Stimulated activated CD8-positive, alpha-beta memory T cell treated with anti-CD3 and anti-CD28 coated beads, Interleukin-7, amount 100 ng/mL, for 24 hours (primary cell): ENCODE measurements at places on chromosomes 6 and 20.

DNA sequence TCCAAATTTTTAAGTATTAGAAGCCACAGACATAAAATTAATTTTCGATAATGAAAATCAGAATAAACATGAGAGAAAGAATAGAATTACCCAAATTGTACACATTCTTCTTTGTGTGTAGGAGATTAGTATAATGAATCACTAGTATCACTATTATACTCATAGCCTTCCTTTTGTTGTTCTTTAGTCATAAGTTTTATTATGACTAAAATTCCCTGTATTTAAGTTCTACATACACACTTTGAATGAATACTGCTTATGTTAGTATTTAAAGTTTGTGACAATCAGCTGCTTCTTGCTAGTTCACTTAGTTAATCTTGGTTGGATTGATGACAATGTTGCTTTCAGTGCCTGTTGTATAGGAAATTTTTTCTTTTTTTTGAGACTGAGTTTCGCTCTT is 72.7 kb downstream of the CCDC170 start:
- no peak for DNase-seq

DNA sequence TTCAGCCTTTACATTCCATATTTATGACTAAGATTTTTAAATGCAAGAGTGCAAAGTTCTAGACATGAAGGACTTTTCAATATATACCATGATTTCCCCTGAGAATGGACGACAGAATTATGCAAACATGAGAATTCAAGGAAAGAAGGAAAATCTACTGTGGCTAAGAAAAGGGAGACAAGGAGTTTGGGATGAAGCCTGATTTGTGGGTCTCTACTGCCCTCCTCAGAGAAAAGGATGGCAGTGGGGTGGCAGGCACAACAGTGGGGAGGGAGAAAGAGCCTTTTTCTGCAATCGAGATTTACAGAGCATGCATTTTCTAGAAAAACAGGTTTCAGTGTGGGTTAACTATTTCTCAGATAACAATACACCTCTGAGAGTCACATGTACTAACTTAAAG is 466.9 kb upstream of the NRSN1 start:
- no peak for DNase-seq

DNA sequence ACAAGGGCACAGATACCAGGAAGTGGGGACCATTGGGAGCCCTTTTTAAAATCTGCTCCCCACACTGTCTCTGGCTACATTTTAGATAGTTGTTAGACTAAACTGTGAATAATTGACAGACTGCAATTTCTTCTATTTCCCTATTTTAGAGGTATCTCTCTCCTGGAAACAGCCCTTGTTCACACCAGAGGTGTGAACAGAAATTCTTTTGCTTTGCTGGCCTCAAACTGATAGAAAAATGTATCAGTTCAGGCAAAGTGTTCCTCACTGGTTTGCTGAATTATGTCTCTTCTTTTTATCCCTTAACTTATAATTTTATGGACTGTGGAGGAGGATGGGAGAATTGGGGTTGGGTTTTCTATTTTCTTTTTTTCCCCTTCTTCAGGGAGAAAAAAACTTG is 513.2 kb upstream of the SULF2 start:
- DNase-seq = no peak

DNA sequence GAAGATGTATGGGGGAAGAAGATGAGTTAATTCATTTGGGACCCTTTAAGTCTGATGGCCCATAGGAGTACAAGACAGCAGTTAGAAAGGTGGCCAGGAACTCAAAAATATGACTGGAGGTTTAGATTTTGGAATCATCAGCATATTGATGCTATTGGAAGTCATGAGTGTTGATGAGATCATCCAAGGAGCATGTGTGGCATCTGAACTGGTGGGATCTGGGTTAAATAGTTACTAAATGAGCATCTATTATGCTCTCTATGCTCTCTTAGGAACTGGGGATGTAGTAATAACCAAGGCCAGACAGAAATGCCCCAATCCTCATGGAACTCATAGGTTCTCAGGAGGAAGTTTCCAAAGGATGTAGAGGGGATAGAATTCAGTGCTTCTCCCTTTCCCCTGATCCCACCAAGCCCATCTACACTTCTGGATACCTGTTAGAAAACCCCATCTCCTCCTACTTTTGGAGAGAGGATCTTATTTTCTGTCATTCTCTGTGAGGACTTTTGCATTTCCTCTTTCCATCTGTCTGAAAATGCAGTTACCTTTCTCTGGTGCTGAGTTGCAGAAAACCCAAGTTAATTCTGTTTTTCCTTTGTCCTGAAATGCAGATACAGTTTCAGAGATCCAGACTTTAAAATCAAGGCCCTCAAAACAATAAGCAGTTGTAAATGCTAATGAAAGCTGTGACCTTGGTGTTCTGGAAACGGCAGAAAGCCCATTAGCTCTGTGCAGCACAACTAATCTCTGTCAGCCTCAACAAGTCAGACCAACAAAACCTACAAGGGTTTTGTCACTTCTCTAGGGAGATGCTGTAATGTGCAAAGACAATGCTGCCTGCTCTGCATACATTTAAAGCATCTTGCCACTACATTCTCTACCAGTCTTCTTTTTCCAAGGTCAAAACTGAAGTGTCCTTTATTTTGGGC is 65.8 kb downstream of the TBC1D7 start:
- DNase-seq = no peak

GRCh38 chr20:63930971-63931553 is 25.2 kb downstream of the UCKL1 start:
- DNase-seq = no peak

GRCh38 chr6:27275025-27275956 is 27.8 kb downstream of the PRSS16 start:
- no peak for DNase-seq

GRCh38 chr6:157335829-157336228 is 12.5 kb upstream of the TMEM242 start:
- no peak for DNase-seq

- peak; percentile 20 for DNase-seq
These were observed 44.1 kb downstream of the NHSL1 start for GRCh38 chr6:138454981-138455706.

DNA sequence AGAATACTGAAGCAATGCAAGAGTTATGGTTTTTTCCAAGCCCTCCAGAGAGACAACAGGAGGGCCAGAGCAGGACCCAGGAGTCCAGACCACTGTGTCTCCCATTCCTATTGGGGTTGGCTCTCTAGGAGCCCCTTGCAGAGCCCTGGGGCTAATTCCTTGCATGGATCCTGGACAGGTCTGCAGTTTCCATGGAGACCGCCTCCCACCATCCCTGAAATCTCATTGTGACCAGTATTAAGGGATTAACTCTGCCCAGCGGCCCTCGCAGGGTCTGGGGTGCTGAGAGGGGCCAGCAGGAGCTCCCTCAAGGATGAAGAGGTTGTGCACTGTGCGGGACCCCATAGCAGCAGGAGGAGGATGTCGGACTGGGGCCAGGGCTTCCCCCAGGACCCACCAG is 34.8 kb downstream of the HNF4A start:
- no peak for DNase-seq

GRCh38 chr20:44065401-44066340 is 121.3 kb downstream of the JPH2 start:
- DNase-seq = no peak

DNA sequence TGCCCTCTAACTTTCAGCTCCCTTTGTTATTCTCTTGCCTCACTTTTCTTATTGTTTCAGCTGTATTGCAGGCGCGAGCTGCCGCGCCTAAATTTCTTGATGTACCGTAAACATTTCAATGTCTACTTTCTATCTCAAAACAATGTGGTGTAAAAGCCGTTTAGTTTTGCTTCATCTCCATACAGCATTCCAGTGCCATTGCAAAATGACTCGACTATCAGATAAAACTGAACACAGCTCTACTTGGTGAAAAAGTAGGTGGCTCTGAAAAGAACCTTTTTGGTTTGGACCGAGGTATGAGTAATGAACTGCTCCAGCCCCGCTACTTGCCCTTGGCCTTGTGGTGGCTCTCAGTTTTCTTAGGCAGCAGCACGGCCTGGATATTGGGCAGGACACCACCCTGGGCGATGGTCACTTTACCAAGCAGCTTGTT is 74.6 kb downstream of the OR2B2 start:
- no peak for DNase-seq

- DNase-seq = peak; percentile 3
These were observed 29.4 kb upstream of the KIF25 start for GRCh38 chr6:167968091-167968490.

DNA sequence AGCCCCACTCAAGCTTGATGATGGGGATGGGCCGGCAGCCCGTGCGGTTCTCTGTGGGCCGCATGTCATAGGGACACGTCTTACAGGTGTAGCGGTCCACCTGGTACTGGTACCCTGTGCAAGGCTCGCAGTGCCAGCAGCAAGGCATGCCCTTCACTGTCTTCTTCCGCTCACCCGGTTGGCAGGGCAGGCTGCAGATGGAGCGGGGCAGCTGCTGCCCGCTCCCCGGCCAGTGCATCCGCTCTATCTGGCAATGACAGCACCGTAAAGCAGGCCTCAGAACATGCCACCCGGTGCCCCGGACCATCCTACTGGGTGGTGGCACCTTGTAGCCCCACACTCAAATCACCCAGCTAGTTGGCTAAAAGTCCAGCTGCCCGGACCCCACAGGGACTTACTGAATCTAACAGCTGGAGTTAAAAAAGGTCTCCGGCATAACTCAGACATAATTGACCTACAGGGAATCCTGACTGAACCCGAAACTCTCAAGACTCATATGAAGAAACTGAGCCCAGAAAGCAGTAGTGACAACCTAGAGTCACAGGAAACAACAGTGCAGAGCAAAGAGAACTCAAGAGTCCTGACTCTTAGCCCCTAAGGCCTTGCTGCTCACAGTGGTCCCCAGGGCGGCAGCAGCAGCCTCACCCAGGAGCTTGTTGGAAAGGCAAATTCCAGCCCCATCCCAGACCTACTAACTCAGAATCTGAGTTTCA is 109.4 kb downstream of the GRM4 start:
- DNase-seq = no peak

- no peak for DNase-seq
These were observed 35.0 kb downstream of the MRPL14 start for GRCh38 chr6:44091981-44092884.

DNA sequence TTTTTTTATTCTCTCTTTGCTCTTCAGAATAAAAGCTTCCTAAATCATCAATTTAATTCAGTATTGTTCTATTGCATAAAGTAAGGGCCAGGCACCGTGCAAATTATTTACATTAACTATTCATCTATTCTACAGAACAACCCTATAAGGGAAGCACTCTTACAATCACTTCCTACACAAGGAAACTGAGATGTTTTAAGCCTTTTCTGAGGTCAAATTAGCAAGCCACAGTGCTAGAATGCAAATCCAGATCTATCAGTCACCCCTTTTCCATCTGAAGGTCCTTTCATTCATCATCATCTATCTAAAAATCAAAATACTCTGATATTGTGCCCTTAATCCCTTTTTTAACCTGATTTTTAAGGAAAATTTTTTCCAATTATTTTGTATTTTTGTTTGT is 31.2 kb downstream of the FRK start:
- DNase-seq = no peak

- no peak for DNase-seq
These were observed 45.2 kb upstream of the RSPO3 start for GRCh38 chr6:127073222-127073621.

- DNase-seq = no peak
These were observed 9.5 kb downstream of the SLC29A1 start for GRCh38 chr6:44232676-44233566.

DNA sequence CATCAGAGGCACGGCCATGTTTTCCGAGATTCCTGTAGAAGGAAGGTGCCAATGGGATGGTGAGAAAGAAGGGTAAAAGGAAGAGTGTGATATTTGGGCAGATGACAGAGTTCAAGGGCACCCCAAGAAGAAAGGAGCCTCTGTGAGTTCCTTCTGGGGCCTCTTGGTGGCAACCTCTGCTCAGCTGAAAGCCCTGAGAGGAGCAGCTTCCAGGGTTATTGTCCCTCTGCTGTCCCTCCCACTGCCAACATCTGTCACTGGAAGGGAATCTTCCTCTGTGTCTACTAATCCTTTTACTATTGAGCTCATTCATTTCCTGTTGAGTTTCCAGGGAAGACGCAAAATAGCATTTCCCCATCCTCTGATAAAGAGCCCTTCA is 40.0 kb upstream of the KCNK16 start:
- DNase-seq = no peak

DNA sequence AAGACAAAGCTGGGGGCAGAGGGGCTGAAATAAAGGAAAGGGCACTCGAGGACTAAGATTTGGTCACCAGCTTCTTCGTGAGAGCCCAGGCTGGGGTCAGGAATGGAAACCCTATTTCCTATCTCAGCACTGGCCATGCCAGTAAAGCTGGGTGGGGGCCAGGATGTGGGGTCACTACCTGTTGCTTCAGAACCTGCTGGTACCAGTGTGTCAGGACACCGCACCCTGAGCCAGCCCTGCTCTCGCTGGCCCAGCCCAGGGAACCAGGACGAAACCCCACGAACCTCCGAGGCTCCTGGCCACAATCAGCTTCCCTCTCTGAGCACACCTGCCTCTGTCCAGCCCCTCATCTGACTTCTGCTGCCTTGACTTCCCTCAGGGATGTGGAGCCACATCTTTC is 2.1 kb downstream of the CDSN start:
- no peak for DNase-seq

DNA sequence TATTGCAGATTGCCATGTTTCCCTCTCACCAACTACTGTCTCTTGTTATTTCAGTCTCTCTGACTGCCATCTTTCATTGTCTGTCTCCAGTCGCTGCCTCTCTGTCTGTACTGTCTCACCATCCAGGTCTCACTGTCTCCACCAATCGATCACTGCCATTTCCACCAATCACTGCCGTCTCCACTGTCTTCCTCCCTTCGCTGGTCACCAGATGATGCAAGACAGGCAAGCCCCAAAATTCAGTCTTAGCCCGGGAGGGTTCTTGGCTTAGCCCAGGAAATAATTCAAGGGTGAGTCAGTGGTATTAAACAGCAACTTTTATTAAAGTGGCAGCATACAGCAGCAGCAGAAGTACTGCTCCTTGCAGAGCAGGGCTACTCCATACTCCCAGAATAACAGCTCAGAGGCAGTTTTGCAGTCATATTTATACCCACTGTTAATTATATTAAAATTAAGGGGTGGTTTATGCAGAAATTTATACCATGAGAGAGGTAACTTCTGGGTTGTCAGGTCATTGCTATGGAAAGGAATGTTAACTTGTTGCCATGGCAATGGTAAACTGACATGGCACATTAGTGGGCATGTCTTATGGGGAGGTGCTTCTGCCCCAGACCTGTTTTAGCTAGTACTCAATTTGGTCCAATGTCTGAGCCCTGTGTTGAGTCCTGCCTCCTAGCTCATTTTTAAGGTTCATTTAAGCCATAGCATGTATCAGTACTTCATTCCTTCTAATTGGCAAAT is 23.0 kb upstream of the ECHDC1 start:
- DNase-seq = no peak

- no peak for DNase-seq
These were observed 142.1 kb downstream of the BMP7 start for GRCh38 chr20:57124366-57124765.

DNA sequence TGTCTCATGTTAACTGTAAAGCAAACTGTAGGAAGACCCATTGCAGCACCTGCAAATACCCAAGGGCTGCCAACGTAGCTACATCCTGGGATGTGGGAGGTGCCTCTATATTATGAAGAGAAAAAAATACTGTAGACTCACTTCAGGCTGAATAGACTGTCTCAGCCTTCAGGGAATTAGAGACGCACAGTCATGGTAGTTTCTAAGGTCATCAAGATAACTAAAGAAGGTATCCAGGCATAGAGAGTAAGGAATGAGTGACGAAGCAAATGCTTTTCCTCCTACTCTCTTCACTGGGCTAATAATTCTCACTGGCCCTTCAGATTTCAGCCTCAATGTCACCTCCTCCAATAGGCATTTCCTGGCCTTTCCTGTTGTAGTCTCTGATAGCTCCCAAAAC is 121.6 kb upstream of the ECI2 start:
- DNase-seq = no peak
